Pancreas (tissue), 10 donors: ENCODE measurements at places on chromosomes 16 and 17. TPM values are rescaled to one million over a fixed set of nuclear protein-coding genes. Genes with fewer than 3 reads are reported as not detected.
A peak's percentile ranks its signal among the peaks of the same experiment; 100 is the strongest.

Gene SLFN12L
- total RNA-seq = 0.23 TPM

Gene KRT15
- 0.35 TPM for total RNA-seq

DNA sequence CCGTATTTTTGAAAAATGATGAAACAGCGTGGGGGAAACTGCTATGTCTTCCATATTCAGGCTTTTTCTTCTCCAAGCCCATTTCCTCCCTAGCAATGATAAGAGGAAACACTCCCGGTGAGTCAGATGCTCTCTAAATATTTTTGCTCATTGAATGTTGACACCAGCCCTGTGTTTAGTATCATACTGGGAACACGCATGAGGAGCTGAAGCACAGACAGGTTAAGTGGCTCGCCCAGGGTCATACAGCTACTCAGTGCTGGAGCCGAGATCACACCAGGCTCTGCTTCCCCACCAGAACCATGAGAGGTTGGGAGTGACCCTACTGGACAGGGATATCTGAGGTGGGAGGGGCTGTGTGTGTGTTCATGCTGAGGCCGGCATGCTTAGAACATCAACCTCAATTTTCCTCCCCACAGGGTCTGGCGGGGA lies 37.8 kb upstream of the ADGRG1 start:
- no peak overlapping the region for H3K27ac ChIP-seq
- H3K4me3 ChIP-seq = no peak overlapping the region
- peak; percentile 12 for DNase-seq
- no peaks in the 10 kb centered on the region for H3K4me1 ChIP-seq

Gene ST6GALNAC2
- total RNA-seq = 5.4 TPM

DNA sequence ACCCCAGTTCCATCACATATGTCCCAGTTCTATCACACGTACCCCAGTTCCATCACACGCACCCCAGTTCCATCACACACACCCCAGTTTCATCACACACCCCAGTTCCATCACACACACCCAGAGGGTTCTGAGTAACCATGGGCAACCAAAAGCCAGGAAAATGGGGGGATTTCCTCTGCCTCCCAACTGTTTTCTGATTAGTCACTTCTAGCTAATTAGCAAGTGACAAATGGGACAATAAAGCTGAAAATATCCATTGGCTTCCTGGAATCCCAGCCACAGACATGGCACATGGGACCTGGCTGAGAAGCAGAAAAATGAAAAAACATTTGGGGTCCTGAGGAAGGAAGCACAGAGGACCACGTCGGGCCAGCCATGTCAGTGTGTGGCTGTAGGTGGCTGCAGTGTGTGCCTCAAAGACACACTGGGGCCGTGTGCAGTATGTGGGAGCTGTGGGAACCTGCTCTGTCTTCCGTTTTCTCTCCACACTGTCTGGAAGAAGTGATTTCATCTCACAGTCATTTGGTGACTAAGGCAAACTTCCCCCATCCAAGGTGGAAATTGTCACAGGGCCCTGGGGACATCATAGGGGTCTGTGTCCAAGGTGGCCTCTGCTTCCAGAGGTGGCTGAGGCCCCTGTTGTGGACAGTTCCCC lies 106.7 kb downstream of the CMIP start:
- H3K27ac ChIP-seq = peak overlapping the region; percentile 38
- H3K27me3 ChIP-seq = no peaks in the 10 kb centered on the region
- no peaks in the 10 kb centered on the region for H3K36me3 ChIP-seq
- no peak overlapping the region for H3K4me3 ChIP-seq
- no peak for DNase-seq

GRCh38 chr16:67115639-67116038 lies 5.9 kb downstream of the PHAF1 start:
- DNase-seq = no peak
- no peak overlapping the region for H3K4me3 ChIP-seq
- H3K4me1 ChIP-seq = no peaks in the 10 kb centered on the region
- no peaks in the 10 kb centered on the region for H3K27me3 ChIP-seq
- H3K27ac ChIP-seq = no peak overlapping the region

DNA sequence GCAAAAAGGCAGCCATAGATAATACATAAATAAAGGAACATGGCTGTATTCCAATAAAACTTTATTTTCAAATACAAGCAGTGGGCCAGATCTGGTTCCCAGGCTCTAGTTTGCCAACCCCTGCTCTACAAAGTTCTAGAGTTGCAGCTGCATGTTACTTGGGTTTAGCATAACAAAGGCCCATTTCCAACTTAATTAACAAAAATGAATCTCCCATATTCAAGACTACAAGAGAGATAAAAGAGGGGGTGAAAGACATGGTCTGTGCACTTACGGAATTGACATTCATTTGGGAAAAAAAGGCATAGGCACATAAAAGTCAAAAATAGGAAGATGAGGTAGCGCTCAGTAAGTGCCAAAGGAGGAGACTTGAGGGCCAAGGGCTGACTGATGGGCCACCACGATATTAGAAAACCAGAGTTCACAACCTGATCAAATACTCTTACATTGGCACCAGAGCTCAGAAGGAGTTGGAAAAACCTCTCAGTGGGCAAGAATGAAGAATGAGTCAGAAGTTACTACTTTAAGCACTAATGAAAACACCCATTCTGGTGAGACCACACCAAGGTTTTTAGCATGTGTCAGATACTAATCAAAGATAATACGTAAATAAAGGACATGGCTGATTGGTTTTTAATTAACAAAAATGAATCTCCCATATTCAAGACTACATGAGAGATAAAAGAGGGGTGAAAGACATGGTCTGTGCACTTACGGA lies 164.0 kb downstream of the VPS53 start:
- no peaks in the 10 kb centered on the region for H3K27me3 ChIP-seq
- DNase-seq = no peak
- H3K4me3 ChIP-seq = no peak overlapping the region
- H3K27ac ChIP-seq = no peak overlapping the region
- no peaks in the 10 kb centered on the region for H3K4me1 ChIP-seq

DNA sequence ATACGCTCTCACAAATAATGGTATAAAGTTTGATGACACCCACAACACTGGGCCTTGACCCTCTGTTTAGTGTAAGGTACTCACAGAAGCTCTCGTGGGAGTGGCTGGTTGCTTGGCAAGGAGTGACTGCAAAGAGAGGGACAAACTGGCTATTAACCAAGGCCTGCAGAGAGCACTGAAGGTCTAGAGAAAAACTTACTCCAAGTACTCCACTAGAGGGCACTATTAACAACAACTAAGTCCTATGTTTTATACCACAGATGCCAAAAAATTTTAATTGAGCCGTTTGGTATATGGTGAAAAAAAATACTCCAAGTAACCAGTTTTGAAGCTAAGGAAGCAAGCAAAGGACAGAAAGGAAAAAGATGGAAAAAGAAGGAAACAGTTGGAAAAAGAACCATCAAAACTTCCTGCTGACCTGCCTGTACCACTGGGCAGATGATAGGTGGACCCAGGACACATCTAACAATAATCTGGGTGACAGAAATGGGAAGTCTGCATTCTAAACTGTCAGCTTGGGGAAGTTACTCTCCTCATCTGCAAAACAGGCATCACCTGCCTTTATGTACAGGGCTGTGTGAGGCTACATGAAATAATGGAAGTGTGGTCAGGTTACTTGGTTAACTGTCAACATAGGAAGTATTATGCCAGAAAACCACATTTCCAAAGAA lies 23.2 kb downstream of the DYNC1LI2 start:
- H3K27ac ChIP-seq = no peak overlapping the region
- H3K27me3 ChIP-seq = no peaks in the 10 kb centered on the region
- peaks cover 33% of the 10 kb centered on the region for H3K36me3 ChIP-seq
- no peaks in the 10 kb centered on the region for H3K4me1 ChIP-seq
- H3K4me3 ChIP-seq = no peak overlapping the region

- H3K27me3 ChIP-seq = no peaks in the 10 kb centered on the region
- H3K27ac ChIP-seq = peak overlapping the region; percentile 37
- no peak overlapping the region for H3K4me3 ChIP-seq
- peaks cover 4% of the 10 kb centered on the region for H3K36me3 ChIP-seq
Observed at GRCh38 chr16:48537275-48537674, 72.7 kb downstream of the N4BP1 start.

Gene MAPT
- total RNA-seq = 2.0 TPM

Gene CCDC92B
- 0.43 TPM for total RNA-seq

- H3K27me3 ChIP-seq = no peaks in the 10 kb centered on the region
- H3K27ac ChIP-seq = no peak overlapping the region
- no peak overlapping the region for H3K4me3 ChIP-seq
- no peaks in the 10 kb centered on the region for H3K4me1 ChIP-seq
- H3K36me3 ChIP-seq = no peaks in the 10 kb centered on the region
Observed at GRCh38 chr16:8763899-8764298, 33.5 kb downstream of the TMEM186 start.
